ENCODE measurements at places on chromosomes 2 and 18. TPM values are rescaled to one million over a fixed set of nuclear protein-coding genes. Genes with fewer than 3 reads are reported as not detected.
A peak's percentile ranks its signal among the peaks of the same experiment; 100 is the strongest.

SNED1 gene
- 11.8 TPM for total RNA-seq

CCDC68 gene
- not detected for total RNA-seq

SP5 gene
- not detected for total RNA-seq

DNA sequence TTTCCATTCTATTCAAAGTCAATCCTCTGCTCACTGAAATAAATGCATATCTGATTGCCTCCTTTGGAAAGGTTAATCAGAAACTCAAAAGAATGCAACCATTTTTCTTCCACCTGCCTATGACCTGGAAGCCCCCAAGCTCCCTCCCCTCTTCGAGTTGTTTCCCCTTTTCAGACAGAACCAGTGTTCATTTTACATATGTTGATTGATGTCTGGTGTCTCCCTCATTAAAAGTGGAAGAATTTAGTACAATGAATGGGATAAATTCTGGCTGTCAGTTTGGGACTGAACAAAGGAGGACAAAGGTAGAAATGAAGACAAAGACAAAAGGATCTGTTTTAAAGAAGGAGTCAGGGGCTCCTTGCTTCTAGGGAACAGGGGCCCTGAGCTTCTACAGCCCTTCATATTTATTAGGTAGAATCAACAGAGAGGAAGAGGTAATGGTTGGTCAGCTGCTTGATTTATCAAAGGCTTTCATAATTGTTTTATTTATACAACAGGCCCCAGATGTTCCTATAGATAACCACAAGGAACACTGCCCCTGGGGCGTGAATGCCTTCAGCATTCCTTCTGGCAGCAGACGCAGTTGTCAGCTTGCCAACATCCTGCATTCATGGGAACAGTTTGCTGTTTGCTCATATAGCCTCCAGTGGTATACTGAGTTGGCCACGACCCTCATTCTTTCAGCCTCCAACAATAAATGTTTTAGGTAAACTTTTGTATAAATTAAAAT lies 949.8 kb upstream of the LRATD1 start:
- DNase-seq = no peak

DNA sequence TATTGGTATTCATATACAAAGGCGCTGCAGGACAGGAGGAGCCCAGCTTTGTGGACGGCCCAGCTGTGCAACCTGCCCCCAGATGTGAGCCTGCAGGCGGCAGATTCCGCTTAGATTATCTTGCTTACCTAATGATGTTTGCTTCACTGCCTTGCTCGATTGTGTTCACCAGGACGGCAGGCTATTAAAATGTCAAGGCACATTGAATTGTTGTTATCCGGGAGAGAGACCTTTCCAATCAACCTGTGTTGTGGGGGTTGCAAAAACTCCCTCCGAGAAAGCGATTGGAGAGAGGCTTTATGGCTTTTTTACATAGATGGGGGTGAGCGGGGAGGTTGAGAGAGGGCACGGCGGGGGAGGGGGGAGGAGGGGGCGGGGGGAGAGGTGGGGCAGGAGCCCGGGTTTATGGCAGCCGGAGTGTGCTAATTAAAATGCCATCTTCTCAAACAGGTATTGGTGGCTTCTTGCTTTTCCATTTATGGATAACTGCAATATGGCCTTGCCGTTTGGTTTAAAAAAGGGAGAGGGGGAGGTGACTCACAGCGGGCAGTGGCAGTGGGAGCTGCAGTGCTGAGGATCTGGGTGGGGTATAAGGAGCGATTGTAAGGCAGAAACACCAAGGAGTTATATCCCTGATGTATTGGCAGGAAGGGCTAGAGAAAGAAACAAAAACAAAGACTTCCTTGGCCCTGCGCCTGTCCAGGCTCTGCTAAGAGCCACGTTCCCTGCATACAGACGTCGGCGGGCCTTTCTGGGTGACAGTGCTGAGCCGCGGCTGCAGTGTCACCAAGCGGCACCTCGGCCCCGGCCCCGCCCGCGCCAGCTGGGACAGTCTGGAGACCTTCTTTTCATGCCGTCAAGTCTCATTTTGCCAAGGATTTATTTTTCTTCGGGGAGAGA lies 97.2 kb downstream of the INSIG2 start:
- DNase-seq = peak; percentile 48

DNA sequence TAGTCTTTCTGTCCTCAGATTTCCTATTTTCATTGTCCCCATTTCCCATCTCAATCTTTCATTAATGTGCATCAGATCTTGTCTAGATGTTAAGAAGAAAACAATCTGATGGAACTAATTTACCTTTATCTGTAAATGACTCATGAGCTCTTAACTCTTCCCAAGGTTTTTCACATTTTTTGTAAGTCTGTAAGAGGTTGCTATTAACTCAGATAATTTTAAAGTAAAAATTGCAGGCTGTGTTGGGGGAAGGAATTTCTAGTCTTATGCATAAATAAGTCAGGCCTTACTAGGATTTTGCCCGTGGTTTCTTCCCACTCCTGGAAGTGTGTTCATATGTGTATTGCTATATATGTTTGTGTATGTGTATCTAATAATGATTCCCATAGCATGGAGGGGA lies 4.3 kb downstream of the NAB1 start:
- DNase-seq = no peak

CFAP210 gene
- not detected for total RNA-seq

DNA sequence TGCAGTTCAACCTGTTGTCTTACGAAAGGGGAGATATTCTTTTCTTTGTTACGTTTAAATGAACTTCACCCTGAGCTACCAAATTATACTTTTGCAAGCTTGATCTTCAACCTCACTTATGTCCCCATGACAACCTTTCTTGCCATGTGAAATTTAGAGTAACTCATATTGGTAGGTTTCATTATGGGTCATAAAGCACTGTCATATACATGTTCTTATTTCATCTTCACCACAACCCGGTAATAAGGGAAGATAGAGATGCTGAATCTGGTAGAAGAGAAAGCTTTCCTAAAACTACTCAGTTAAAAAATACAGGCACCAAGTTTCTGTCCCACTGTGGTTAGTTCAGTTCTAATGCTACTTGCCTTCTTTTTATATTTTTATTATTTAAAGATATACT lies 208.5 kb upstream of the NRP2 start:
- no peak for DNase-seq

SLC30A3 gene
- total RNA-seq = under 0.01 TPM

DNA sequence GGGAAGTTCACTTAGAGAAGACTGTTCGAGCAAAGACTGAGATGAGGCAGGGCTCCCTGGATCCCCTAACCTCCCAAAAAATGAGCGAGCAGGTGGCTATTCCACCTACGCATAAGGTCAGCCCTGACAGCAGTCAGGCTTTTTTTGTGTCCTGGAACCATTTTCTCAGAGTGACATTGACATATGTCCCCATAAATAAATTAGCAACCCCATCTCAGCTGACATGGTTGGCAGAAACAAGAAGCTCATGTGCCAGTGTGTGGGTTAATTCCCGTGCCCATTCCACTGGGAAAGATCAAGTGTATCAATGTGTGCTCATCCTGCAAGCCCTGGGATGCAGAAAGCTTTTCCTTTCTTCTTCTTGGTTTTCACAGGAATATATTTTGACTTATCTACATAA lies 740.4 kb upstream of the CELF4 start:
- no peak for DNase-seq

DNA sequence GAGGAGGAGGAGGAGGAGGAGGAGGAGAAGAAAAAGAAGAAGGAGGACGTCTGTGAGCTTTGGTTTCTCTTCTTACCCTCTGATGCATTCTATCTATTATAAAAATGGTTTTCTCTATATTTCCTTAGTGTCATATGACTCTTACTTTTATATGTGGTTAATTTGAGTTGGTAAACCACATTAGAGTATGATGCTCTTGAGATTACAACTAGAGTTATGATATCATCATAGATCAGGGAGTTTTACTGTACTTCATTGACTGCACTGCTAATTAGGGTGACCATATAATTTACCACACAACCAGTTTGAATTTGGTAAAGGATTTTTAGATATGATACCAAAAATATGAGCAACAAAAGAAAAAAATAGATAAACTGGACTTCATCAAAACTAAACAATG lies 166.4 kb downstream of the ZNF385B start:
- no peak for DNase-seq

ARHGAP15 gene
- 77.3 TPM for total RNA-seq

DNA sequence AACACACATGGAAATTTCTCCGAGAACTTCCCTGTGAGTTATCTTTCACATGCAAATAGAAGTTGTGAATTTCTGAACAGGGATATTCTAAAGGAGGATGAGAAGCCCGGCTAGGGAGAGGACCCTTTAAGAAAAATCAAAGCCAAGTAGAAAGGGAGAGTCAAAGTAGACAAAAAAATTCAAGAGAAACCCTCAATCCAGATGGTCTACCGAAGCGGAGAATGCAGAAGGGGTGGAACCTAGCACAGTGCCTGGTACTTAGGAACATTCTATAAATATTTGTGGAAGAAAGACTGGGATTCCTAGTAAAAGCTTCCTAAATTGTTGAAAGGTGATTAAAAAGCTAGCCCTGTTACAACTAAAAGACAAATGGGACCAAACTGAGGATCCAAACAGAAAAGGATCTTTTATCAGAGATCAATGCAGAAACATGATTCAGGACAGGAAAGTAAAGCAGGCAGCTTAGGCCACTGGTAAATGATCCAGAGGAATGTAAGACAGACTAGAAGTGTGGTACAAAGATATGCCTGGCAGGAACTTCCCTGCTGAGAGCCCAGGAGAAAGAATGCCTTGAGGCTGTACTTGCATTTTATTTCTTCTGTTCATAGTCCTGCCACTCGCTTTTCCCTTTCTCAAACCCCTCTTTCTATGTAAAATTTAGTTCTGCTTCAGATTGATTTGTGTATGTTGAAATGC lies 19.5 kb upstream of the GLS start:
- DNase-seq = no peak

DNA sequence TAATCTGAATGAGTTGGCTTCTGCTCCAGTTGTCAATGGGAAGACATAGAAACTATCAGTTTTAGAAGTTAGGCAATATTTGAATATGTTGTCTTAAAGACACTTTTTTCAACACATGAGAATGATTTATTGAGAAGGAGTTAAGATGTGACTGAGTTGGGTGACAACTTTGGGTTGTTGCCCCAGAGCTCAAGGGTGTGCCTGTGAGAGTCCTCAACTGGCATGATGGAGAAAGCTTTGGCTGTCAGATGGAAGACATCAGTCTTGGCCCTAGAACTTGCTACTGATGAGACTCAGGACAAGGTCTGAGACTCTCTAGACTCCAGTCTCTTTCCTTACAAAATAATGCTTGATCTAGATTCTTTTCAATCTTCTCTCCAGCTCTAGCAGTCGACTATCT lies 69.0 kb upstream of the CTAGE1 start:
- DNase-seq = no peak

- no peak for DNase-seq
Measured at GRCh38 chr18:49788327-49788898, 24.9 kb downstream of the ACAA2 start.

DNA sequence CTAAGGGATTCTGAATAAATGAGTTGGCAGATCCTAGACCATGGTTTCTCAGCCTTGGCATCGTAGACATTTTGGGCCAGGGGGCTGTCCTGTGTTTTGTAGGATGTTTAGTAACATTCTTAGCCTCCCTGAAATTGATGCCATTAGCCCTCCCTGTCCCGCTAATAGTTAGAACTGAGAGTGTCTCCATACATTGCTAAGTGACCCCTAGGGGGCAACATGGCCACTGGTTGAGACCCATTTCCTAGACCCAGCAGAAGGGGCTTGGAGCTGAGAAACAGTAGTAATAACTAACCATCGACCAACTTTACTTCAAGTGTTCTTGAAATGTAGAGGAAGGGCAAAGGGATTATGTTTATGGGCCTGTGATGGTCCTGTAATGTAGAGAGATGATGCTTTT lies 40.8 kb downstream of the KCMF1 start:
- DNase-seq = no peak

DNA sequence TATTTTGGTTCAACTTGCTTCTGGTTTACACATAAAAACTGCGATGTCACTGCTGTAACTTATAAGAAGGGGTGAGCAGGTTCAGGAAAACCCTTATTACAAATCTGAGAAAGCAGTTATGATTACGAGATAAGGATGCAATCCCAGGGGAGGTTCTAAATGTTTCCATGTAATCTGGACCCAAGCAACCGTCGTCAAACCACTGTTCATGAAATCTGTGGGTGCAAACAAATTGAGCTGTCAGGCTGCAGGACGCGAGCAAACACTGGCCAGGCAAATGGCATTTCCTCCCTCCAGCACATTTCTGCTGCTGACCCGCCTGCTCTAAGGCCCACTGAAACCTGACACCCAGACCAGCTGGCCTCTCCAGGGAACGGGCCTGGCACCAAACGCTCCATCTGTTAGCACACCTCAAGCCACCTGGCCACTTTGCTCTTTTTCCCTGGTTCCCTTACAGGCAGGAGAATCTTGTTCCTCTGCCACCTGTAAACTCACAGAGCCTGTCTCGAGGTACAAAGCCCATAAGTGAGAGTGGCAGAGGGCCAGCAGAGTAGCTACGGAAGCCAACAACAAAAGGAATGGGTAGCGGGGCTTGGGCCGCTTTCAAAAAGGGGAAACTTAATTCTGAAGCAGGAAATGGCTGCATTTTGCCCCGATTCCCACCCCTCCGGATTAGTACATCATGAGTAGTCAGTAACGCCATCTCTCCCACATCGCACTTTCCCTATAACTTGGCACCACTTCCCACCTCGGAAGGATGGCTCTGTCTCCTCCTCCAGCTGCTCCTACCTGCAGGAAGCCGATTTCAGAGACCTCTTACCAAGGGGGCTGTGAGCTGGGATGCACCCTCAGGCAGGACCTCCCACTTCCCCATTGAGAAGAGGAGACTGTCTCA lies 26.5 kb downstream of the CRACDL start:
- peak; percentile 56 for DNase-seq

DNA sequence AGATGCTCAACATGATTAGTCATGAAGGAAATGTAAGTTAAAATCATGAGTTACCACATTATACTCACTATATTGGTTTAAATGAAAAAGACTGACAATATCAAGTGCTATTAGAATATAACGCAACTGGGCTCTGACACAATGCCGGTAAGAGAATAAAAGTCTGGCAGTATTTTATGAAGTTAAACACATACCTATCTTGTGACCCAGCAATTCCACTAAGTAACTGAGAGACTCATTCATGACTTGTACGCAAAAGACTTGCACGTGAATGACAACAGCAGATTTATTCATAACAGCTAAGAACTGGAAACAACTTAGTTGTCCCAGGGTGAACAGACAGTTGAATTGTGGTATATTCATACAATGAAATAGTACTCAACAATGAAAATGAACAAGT lies 342.1 kb downstream of the SLC4A3 start:
- no peak for DNase-seq

GRCh38 chr2:29940706-29941105 lies 19.3 kb upstream of the ALK start:
- DNase-seq = no peak

- DNase-seq = no peak
Measured at GRCh38 chr2:219099329-219099728, 38.6 kb upstream of the IHH start.

- no peak for DNase-seq
Measured at GRCh38 chr2:110116033-110116710, 550 bp upstream of the MALL start.

- DNase-seq = no peak
Measured at GRCh38 chr18:79452190-79452990, 56.7 kb downstream of the NFATC1 start.

ALK gene
- total RNA-seq = under 0.01 TPM

DNA sequence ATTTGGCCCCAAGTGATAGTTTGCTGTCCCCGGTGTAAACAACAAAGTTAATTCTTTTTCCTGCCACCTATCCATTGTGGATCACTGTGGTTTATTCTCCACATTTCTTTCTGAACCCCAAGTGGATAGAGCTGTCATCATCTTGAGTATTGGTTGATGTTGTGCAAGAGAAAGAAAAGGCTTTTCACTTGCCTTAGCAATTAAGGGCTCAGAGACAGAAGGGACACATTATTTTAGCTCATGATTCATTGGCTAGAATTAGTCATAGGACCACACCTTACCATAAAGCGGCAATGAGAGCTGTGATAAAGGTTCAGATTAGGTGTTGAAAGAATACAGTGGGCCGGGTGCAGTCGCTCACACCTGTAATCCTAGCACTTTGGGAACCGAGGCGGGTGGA lies 442.1 kb upstream of the DCC start:
- no peak for DNase-seq

All from hematopoietic multipotent progenitor cell (in vitro differentiated cells).